ENCODE measurements at places on chromosomes 1 and 21.

- DNase-seq = no peak
Measured at GRCh38 chr21:33042812-33043211, 17.1 kb downstream of the OLIG2 start.

DNA sequence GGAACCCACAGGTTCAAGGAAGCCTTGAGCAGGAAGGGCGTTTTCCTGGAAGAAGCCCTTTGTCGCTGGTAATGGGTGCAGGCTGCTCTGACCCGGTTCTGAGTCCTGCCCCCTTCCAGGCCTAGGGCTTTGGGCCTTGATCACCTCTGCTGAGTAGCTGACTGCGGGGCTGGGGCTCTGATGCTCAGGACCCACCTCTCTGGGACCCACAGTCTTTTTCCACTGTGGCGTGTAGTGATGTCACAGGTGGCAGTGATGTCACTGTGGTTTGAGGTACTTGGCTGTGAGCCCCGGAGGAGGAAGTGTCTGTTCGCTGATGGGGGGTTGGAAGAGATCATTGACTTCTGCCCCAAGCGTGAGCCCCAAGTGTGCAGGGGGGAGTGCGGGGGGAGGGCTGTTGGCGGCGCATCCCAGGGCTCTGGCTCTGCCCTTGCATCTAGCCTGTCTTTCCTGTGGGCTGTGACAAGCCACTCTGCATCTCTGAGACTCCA lies 6.9 kb downstream of the TNFRSF1B start:
- DNase-seq = peak; percentile 61

DNA sequence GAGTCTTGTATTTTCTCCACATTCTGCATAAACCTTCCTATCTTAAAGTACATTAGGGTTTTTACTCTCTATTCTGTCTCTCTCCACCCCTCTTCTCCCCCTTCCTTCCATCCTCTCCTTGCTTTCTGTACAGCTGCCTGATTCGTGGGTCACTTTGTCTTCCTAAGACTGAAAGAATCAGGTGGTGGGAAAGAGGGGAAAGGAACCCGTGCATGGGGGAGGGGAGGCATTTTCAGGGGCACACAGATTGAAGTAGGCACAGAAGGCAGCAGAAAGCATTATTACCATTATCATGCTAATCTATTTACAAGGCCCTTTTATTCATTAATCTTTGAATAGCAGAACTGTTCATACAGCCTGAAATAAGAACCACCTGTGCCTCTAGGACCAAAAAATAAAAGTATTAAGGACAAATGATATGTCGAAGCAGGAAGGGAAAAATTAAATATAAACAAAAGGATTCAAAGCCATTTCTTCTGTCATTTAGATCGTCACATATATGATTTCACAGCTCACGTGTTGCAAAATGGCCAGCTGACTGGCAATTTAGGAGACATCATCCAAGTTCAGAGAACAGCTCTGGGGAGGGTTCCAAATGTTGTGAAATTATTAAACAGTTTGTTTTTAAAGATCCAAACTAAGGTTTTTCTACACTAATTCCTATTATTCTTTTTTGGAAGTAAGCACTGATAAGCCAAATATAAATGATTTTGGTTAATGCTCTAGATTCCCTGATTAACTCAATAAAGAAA lies 154.6 kb downstream of the PBX1 start:
- DNase-seq = no peak

DNA sequence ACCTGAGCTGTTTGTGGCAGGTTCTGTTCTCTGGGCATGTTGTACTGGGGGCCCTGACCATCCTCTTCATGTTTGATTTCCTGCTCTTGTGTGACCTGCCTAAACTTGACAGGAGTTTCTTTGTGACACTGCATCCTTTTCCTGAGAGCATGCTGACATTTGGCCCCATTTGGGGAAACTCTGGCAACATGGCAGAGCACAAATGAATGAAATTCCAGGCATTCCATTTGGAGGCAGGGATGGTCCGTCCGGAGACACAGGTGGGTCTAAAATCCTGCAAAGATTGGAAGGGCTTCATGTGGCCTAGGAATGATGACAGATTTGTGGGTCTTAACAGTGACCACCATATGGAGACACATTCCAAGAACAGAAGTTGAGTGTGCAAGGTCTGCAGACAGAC lies 184.0 kb downstream of the FCRL5 start:
- DNase-seq = no peak

DNA sequence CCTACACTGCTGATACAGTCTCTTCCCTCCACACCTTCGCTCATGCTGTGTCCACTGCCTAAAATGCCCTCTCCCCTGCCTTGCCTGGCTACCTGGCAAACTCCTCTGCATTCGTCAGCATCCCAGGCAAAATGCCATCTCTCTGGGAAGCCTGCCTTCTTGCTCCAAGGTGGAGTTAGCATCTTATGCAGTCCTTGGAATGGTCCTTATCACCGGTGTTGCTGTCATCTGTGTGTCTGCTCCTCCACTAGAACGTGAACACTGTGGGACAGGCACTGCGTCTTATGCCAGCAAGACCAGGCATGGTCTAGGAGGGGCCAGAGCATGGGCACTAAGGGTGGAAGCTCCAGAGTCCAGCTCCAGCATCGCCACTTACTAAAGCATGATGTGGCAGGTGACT lies 211.8 kb downstream of the MATN1 start:
- DNase-seq = no peak

- DNase-seq = no peak
Measured at GRCh38 chr1:39753132-39754025, 14.7 kb downstream of the PPIE start.
